NCI-H187 treated with DMSO at 0.1 percent for 48 hours (cell line): ENCODE measurements at places on chromosomes 3 and 15.

GRCh38 chr3:173065543-173065981, 75.5 kb downstream of the SPATA16 start:
- no peak for DNase-seq

DNA sequence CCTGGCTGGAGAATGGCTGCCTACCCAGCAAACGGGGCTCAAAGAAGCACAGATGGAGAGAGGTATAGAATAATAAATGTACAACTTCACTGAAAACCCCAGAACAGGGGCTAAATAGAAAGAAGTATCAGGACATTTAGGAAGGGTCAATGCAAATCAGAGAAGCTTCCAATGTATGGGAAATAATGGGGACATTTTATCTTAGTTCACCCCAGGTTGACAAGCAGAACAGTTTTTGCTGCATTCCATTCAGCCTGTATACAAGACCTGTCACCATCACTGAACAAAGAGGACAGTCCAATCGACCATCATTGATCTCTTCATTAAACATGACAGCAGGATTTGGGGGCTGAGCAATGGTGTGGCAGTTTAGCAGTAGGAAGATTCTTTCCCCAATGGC, 68.1 kb downstream of the MYH15 start:
- DNase-seq, result no peak

DNA sequence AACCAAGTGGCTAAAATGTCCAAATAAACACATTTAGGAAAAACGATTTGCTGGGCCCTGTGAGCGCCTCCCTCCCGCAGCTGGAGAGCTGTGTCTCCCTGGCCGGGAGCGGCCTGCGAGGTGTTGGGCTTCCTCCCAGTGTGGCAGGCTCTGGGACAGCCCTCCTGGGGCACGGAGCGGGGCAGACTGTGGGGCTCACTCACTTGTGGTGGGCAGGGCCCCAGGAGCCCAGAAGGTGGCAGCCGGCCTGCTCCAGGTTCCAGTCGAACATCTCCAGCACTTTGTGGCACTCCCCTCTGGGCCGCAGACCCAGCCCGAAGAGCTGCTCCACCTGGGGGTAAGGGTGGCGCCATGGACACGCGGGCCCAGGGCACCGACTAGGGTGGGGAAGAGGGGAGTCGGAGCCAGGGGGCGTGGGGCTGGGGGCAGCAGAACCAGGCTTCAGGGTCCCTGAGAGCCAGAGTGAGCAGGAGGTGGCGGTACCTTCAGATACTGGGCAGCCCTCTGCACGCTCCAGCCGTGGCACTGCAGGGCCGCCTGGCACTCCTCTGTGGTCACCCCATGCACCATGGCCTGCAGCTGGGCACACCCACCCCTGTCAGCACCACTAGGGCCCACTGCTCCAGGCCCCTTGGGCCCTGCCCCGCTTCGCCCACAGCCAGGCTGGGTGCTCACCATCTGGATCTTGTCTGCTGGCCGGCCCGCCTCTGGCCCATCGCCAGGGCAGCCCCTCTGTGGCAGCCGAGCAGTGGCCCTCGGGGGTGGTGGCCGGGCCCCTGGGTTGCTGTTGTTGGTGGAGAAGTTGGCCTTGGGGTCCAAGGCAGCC, 41.5 kb downstream of the TNK2 start:
- DNase-seq, result no peak

- DNase-seq, result no peak
These were observed 18.1 kb downstream of the DUSP7 start for GRCh38 chr3:52038227-52038626.

DNA sequence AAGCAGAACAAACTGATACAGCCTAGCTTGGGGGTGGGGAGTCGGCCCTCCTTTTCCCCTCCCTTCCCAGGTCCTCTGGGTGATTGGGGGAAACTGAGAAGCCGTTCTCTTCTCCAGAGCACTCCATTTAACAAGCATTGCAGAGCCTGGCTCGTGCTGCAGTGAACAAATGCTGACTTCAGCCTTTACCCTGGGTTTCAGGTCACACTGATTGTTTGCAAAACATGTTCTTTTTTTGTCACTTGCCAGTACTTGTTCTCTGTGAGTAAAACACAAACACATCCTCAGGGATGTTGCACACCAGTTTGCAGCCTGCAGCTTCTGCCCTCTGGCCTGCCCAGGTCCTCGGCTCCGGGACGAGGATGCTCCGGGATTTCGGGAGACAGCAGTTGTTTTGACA, 132.8 kb downstream of the PGPEP1L start:
- DNase-seq, result no peak

DNA sequence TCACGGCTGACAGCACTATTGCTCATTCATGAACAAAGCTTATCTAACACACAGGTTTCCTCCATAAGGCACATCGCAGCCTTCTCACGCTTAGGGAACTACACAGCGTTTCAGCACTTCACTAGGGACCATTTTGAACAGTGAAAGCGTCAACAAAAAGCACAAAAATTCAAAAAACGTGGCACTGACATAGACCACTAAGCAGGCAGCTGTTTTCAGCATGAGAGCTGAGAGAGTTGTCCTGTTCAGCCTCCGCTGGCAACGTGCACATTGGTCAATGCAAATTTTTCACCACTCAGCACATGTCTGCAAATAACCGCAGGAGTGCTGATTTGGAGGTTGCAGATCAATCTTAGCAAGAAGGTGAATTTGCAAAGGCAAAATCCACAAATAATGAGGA, 109.2 kb downstream of the LRRK1 start:
- no peak for DNase-seq

DNA sequence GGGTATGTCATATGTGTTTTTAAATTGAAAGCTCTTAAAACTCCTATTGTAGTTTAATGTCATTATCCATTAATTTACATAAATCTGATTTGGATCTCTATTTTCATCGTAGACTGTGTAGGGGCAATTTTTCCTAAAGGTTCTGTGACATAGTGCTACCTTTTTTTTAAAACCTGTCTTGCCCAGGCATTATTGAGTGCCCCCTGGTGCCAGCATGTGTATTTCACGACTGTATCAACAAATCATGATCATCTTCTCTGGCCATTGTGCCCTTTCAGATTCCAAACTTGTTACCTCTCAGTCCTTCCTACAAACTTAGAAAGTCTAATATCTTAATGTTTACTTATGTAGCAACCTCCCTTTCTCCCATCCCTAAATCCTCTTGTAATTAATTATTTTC, 97.2 kb upstream of the FLNB start:
- no peak for DNase-seq

- no peak for DNase-seq
These were observed 6.5 kb downstream of the NDUFB4 start for GRCh38 chr3:120602682-120603081.

DNA sequence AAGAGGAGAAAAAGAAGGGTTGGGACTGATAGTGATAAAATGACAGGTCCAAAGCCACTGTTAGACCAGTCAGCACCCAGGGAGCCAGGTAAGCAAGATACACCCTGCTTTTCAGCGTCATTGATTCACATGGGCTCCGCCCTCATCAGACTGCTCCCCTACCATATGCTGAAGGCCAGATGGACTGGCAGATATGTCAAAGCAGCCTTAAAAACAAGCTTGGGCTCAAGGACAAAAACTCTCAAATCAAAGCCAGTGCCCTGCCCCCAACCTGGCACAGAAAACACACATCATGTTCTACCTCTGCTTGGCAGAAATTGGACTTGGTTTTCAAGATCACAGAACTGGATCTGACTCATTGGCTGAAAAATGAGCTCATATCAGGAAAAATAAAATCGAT, 33.4 kb downstream of the SH3BP5 start:
- no peak for DNase-seq

DNA sequence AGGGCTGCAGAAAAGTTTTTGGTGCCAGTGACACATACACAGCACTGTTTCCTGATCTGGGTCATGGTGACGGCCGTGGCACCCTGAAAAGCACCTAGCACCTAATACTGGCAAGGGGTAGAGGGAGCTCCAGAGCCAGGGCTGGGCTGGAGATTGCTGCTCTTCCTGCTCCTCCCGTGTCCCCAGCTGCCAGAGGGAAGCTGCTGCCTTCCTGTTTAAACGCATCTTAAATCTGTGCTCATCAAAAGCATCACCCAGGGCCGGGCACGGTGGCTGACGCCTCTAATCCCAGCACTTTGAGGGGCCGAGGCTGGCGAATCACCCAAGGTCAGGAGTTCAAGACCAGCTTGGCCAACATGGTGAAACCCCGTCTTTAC, 156.7 kb upstream of the MEF2A start:
- DNase-seq, result no peak

GRCh38 chr3:66055289-66055688, 16.6 kb upstream of the MAGI1 start:
- no peak for DNase-seq

DNA sequence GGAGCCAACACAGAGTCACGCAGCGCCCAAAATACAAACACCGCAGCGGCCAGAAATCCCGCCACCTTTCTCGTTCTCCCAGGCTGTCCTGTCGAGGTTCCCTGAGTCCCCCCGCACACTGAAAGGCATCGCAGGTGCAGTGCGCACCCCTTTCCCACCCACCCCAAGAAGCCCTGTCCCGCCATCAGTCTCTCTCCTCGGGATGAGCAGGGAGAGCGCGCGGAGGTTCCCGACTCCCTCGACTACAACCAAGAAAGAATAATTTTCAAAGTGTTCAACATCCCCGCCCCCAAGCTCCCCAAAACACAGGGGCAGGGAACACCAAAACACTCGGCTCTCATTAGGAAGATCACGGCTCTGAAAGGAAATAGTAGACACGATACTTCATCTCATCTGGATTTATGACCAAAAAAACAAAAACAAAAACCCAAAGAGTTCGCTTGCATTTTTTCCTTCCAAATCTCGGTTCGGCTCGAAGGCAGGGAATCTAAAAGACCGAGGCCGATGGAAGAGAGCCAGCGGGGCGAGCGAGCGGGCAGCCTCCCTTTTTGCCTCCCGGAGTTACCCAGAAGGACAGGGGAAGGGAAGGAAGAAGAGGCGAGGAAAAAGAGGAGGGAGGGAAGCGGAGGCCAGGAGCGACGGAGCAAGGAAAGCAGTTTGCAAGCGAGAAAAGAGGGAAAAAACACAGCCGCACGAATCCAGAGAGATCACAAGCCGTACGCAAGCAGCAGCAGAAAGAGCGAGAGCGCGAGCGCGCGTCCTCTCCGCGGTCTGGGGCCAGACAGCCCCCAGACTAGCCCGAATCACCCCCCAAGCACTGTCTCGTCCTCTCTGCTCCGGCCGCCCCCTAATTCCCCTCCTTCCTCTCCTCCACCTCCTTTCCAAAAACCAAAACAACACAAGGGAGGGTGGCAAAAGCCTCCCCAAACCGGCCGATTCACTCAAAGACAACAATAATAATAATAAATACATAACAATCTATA, 808 bp downstream of the BCL6 start:
- DNase-seq, result no peak

DNA sequence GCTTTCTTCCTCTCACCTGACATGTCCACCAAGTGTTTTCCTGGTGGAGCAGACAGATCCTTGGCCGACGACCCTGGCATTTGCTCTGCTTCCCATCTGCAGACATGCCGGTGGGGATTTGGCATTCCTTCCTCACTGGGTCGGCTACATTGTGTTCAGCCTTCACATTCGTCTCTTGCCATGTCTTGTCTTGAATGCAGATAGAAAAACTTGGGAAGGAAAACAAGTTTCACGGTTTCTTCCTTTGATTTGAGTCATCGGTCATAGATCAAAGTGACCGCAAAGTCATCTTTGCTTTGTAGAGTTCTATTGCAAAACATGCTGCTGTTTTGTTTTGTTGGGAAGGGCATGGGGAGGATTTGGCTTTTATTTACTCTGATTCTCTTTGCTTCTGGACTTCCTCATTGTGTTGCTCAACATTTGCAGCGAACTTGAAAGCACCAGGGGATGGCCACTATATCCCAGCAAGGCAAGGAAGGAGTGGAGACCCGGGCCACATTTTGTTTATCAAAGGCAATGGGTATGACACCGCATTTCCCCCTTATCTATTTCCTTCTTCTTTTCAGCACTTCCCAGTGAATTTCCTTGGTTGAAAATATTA, 321.3 kb downstream of the CACNA2D3 start:
- no peak for DNase-seq

DNA sequence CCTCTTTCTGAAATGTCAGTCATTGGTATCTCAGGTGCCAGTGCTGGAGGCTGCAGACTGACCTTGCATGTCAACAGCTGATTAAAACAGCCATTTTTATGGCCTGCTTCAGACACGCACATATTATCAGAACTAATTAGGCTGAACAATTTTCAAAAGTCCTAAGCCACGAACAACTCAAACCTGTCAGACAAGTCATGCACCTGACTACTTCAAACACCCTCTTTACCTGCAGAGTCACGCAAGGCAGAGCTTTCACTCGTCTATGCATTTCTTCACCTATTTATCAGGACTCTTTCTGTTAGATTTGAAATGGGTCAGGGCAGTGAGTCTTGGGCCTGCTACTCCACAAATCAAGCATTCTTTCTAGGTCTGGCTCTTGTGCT, 26.7 kb downstream of the CLK3 start:
- DNase-seq, result no peak

DNA sequence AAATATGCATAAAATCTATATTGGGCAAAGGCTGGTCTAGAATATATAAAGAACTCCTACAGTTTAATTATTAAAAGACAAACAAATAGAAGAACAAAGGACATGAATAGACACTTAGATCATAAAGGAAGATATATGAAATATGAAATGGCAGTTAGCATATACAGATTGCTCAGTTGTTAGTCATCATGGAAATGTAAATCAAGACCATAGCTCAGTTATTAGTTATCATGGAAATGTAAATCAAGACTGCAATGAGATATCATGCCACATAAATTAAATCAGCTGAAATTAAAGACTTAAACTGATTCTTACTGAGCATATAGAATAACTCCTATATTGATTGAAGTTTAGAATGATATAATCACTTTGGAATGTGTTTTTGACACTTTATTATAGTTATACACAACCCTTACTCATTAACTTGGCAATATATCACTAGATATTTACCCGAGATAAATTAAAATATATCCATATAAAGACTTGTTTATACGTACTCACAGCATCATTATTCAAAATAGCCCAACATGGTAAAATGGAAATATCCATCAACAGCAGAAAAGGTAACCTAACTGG, 45.2 kb upstream of the GOLGA8B start:
- DNase-seq, result no peak

DNA sequence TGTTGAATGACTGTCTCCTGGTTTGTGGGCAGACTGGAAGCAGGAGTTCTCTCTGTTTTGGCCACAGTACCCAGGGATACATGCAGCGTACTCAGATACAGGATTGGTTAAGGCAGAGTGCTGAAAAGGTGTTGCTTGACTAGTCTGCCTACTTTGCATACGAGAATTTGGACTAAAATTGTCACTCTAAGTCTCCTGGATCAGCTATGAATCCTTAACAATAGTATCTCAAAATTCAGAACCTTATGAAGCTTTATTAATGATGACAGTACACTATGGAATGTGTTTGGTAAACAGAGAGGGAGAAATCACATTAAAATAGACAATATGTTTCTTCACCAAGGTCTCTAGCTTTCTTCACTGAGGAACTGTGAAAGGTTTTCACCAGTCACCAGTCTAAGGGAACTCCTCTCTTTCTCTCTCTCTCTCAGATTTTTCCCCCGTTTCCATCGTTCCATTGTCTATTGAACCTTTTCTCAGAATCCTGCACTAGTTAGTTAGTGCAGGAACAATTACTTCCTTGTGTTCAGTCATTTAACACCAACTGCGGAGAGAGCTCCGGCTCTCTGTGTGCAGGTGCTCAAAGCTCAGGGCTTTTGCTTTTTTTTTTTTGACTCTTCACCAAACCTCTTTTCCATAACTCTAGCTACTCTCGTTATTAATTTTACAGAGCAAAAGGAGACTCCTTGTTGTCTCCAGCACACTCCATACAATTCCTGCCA, 85.9 kb upstream of the FNDC3B start:
- no peak for DNase-seq

- DNase-seq, result no peak
These were observed 207.4 kb upstream of the HES1 start for GRCh38 chr3:193928354-193929209.

GRCh38 chr3:23923786-23924185, 6.9 kb downstream of the RPL15 start:
- DNase-seq, result no peak
